Cerebellum (tissue), 4 donors: ENCODE measurements at places on chromosomes 5 and 9.
A peak's percentile ranks its signal among the peaks of the same experiment; 100 is the strongest.

DNA sequence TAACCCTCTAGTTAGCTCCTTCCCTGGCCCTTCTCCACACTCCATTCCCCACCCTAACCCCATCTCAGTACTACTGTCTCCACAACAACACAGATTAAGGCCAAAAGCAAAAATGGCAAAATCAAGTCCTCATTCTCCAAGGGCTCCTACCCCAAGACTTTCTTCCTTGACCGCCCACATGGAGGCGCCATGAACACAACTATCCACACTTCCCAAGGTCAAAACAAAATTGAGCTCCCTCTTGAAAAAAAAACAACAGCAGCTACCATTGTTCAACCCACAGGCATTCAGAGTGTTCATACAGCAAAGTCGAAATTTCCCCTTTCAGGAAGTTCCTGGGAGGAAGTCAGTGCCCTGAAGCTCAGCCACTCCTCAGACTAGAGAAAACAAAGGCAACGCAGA is 54.4 kb downstream of the GNAQ start:
- peak; percentile 13 for DNase-seq

DNA sequence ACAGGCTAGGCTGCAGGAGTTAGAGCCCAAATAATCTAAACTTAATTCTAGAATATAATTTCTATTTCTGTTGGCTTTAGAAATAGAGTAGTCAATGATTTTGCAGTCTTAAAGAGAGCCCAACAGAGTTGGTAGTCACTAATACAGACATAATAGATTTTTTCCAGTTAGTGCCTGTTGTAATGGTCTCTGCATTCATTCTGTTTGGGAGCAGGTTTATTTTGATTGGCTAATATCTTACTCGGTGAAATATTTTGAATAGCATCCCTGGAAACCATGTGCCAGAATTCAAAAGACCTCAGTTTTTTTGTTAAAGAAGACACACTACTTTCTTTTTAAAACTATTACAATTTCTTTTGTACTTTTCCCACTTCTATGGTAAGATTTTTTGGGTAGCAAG is 107.2 kb downstream of the RASGRF2 start:
- no peak for DNase-seq

DNA sequence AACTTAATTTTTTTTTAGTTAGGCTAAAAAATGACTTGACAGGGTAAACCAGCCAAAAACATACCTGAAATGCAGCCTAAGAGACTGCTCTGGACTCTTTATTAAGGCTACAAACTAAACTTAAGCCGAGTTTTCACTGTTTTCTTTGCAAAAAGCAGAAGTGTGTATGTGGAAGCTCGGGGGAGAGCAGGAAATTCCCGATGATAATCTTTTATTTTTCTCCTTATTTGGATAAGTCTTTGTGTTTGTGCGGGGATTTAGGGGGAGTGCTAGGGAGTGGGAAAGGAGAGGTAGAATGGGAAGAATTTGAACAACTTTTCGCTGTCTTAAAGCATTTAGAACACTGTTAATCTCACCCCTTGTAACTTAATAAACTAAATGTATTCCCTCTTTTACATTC is 30.7 kb upstream of the GPR21 start:
- no peak for DNase-seq

DNA sequence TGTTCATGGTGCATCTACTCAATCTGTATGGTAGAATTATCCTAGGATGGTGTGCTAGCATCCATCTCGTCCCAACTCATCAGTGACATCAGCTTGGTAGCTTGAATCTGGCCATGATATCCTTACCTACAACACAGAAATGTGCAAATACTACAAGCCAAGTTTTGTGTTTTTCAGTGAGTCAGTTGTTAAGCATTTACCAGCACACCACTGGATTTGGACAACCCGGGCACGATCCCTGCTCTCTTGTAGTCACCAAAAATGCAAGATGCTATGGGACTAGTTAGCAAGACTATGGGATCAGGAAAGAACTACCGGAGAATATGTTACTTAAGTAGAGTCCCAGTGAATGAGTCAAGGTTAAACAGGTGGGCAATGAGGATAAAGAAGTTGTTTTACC is 32.1 kb upstream of the ZNF354B start:
- DNase-seq, result no peak

DNA sequence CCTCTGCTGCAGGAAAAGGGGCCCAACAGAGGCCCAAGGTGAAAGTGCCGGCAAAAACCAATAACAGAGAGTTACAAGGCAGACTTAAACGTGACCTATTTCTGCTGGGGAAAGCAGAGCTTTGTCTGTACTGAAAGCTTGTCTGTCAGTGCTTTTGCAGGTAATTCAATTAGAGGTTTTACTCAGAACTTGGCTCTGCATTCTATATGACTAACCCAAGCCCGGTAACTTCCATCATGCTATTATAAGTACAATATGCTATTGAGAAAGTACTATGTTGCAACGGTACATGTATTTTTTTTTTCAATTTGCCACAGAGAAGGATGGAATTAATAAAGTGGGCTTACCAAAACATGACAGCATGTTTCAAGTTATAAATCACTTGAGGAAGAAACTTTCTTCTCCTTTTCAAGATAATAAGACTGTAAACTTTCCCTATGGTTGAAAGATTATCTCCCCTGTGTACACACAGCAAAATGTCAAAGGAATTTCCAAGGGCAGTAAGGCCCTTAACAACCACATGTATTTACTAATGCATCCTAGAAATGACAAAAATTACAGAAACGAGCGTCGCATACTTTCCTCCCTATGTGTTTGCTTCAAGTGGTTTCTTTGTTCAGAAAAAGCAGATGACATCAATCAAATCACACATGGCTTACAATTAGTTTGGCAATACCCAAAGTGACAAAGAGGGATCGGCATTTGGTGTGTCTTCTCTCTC is 282.4 kb downstream of the EFNA5 start:
- no peak for DNase-seq

- DNase-seq, result no peak
These were observed 97.4 kb upstream of the MAST4 start for GRCh38 chr5:66498791-66499207.

DNA sequence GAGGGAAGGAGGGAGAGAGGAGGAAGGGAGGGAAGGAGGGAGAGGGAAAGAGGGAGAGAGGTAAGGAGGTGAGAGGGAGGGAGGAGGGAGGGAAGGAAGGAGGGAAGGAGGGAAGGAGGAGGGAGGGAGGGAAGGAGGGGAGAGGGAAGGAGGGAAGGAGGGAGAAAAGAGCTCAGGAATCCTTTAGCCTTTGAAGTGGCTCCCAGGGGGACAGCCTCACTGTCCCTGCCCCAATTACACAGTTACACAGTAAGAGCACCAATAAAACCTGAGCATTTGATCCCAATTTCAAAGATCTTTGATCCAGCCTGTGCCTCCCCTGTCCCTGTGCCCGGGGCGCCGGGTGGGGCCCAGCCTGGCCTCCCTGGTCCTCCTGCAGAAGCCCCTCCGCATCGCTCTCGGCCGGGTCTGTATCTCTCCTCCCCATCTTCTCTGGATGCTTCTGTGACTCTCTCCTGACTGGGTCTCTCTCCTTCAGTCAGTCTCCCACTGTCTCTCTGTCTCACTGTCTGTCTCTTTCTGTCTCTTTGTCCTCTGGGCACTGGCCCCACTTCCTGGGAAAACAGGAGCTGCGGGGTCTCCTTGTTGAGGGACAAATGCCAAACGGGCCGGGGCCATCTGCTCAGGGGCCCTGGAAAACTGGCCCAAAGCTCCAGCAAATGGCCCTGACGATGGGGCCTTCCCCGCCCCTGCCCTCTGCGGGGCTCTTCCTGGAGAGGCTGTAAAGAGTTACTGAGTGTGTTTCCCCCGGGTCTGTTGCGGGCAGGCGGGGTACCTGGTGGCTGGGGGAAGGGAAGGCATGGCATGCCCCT is 54.2 kb upstream of the EGFL7 start:
- no peak for DNase-seq

GRCh38 chr5:72949481-72949880 is 6.4 kb upstream of the FCHO2 start:
- DNase-seq, result no peak

- no peak for DNase-seq
These were observed 37.9 kb downstream of the NRG2 start for GRCh38 chr5:140005145-140005591.

- no peak for DNase-seq
These were observed 26.8 kb downstream of the WWC1 start for GRCh38 chr5:168318240-168318639.

DNA sequence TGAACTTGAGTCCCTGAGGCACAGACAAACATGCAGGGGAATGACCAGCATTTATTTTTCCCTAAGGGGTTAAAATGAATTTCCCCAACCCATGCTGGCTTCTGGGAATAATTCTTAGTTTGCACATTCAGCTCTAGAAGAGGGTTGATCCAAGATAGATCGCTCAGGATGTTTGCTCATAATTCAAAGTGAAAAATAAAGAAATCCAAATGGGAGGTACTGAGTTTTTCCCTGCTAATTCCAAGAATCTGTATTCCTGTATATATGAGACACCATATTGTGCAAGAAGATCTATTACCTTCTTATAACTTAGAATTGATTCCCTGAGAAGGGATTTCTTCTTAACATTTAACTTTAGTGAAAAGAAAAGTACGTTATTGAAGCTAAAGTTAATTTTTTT is 96.2 kb downstream of the VCAN start:
- DNase-seq, result no peak

GRCh38 chr9:20988671-20989315 is 42.6 kb downstream of the HACD4 start:
- DNase-seq, result no peak

- DNase-seq, result no peak
These were observed 25.1 kb downstream of the SLC44A1 start for GRCh38 chr9:105269593-105269992.

- DNase-seq, result no peak
These were observed 268.2 kb downstream of the MAST4 start for GRCh38 chr5:66864240-66864884.

GRCh38 chr5:1702318-1702717 is 97.3 kb downstream of the MRPL36 start:
- no peak for DNase-seq

GRCh38 chr9:5556101-5556705 is 45.9 kb downstream of the PDCD1LG2 start:
- DNase-seq, result no peak

DNA sequence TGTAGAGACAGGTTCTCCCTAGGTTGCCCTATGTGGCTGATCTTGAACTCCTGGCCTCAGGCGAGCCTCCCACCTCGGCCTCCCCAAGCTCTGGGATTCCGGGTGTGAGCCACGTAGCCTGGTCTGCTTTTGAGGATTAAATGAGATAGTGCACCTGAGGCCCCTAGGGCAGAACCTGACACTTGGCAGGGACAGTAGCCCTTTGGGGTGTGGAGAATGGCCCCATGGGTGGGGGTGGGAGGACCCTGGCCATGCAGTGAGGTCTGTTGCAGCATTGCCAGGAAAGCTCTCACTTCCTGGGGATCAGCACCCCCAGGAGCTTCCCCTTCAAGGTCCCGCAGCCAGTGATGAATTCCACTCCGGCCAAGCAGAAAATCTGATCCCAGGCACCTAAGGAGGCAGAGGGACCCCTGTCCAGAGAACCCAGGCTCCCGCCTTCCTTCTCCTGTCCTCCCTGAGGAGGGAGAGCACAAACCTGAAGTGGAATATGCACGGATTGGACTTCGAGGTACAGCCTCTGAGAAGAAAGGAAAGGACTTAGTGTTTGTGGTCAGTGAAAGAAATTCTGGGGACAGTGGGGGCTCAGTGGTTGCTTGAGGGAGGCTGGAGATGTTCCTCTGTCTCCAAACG is 73.9 kb upstream of the UNC5A start:
- peak; percentile 53 for DNase-seq

DNA sequence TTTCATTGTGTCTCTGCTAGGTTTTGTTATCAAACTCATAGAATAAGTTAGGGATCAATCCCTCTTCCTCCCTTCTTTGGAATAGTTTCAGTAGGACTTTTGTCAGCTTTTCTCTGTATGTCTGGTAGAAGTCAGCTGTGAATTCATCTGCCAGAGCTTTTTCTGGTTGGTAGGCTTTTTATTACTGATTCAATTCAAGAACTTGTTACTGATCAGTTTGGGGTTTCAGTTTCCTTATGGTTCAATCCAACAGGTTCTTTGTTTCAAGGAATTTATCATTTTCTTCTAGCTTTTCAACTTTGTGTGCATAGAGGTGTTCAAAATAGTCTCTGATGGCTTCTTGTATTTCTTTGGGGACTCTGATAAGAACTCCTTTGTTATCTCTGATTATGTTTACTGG is 221.7 kb downstream of the FGF10 start:
- no peak for DNase-seq

- no peak for DNase-seq
These were observed 53.4 kb upstream of the RPS23 start for GRCh38 chr5:82331557-82331956.

GRCh38 chr5:5572010-5572865 is 149.8 kb downstream of the ICE1 start:
- no peak for DNase-seq

DNA sequence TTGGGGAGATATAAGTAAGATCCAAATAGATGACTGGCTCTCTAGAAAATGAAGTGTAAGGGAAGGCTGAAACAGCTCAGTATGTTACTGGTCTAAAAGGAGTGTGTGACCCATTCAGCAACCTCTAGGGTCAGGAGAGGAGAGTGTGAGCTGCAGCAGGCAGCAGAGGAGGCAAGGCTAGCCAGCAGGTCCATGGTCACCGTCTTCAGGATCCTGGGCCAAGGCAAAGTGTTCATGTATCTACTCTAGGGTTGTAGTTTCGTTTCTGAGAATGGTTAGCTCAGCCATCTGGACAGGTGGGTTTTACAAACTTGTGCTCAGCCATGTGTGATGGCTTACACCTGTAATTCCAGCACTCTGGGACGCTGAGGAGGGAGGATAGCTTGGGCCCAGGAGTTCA is 13.7 kb downstream of the MYO10 start:
- no peak for DNase-seq

DNA sequence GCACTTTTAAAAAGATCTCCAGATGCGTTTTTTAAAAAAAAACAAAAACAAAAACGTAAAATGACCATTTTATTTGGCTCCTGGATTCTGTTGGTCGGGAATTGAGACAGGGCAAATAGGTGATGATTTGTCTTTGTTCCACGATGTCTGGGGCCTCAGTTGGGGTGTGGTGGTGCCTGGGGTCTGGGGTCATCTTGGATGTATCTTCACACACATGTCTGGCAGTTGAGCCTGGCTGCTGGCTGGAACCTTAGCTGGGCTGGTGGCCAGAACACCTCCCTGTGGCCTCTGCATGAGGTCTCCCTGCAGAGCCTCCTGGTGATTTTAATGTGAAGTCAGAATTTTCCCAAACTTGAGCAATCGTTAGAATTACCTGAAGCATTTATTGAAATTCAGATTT is 42.5 kb upstream of the BASP1 start:
- DNase-seq, result no peak

DNA sequence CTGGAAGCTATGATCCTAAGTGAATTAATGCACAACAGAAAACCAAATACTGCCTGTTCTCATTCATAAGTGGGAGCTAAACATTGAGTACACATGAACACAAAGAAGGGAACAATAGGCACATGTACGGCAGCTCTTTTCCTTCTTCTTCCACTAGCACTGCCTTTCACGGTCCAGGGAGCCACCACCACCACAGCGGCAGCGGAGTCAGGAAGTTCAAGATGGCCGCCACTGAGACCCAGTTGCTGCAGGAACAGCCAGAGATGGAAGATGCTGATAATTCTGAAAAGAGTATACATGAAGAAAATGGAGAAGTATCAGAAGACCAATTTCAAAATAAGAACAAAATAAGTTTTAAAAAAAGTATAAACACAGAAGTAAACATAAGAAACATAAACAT is 39.5 kb upstream of the TNFSF15 start:
- no peak for DNase-seq

GRCh38 chr5:167812871-167813270 is 478.6 kb upstream of the WWC1 start:
- no peak for DNase-seq
